Natural killer cell (primary cell): ENCODE measurements at places on chromosomes 16 and 17.

GRCh38 chr16:27495191-27495590, 54.5 kb downstream of the GTF3C1 start:
- DNase-seq: no peak

- DNase-seq: no peak
Measured at GRCh38 chr16:88886420-88886844, 20.0 kb upstream of the PABPN1L start.

GRCh38 chr17:50604513-50604912, 30.2 kb upstream of the ABCC3 start:
- DNase-seq: no peak

- DNase-seq: no peak
Measured at GRCh38 chr16:58859958-58860669, 126.0 kb upstream of the GOT2 start.

DNA sequence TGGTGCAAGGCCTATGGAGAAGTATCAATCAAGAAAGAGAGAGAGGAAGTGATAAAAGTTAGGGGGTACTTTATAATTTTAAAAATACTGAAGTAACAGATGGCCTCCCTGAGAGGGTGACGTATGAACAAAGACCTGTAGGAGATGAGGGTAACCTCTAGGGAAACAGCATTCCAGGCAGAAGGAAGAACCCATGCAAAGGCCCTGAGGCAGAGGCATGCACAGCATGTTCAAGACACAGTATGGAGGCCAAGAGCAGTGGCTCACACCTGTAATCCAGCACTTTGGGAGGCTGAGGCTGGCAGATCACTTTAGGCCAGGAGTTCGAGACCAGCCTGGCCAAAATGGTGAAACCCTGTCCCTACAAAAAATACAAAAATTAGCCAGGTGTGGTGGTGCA, 192.6 kb upstream of the AXIN2 start:
- no peak for DNase-seq

DNA sequence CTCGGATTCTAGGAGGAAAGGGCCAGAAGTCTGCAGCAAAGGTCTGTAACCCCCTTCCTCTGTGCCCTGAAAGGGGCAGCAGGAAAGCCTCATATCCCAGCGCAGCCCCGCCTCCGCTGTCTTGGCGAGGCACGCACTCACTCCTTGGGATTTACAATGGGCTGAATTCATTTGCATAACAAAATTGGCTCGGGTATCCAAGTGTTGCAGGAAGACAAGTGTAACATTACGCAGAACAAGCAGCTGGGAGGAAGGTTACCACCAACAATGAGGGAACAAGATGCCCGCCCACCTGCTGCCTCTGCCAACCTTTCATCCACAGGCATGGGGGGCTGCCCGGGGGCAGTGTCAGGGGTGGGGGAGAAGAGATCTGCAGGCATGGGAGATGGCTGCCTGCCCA, 130.4 kb downstream of the MRM1 start:
- no peak for DNase-seq

DNA sequence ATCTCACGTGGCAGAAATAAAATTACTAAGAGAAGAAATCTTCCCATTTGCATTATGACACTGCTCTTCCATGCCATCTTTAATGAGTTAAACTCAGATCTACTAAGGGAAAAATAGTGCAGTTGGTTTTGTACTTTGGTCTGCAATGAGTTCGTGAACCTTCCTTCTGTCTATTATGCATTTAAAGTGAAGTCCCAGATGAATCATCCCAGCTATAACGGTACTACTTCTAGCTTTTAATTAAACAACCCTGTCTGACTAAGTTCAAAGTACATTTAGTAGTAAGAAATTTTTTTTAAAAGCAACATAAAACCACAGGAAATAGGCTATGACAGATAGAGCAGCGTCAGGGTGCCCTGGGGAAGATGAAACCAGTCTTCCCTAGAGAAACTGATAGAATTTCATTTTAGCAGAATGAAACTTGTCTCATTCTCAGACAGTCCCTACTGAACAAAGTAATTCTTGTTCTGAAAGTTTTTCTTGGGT, 1.8 kb downstream of the TMIGD1 start:
- DNase-seq: no peak

GRCh38 chr17:8285270-8286181, 2.9 kb upstream of the RANGRF start:
- no peak for DNase-seq

DNA sequence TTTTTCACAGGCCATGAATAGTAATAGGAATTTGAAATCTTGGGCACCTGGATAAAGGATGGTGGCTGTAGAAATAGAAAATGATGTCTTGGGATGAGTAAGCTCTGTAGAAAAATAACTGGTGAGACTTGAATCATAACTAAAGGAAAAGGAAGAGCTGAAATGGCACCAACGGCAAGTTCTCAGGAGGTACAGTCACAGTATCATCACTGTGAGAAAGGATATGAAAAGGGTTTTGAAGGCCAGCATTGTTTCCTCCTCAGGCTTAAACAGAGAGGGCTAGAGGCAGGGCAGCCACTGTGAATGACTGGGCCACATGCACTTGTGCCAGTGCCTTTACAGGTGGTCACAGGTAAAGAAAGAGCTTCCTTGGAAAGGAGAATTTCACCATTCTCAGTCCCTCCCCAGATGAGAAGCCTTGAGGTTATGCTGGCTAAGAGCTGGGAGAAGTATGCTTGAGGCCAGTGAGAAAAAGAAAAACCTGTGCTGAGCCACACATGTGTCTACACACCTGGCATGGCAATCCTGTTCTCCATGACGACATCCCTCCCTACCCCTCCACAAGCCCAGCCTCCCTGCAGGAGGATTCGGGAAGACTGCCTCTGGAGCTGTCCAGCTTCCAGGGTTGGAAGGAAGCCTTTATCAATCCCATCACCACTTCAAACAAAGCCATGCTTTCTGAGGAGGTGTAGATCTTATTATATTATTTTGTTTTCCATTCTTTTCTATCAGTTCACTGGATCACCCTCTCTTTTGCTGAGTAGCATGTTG, 3.8 kb upstream of the ANKFN1 start:
- no peak for DNase-seq

DNA sequence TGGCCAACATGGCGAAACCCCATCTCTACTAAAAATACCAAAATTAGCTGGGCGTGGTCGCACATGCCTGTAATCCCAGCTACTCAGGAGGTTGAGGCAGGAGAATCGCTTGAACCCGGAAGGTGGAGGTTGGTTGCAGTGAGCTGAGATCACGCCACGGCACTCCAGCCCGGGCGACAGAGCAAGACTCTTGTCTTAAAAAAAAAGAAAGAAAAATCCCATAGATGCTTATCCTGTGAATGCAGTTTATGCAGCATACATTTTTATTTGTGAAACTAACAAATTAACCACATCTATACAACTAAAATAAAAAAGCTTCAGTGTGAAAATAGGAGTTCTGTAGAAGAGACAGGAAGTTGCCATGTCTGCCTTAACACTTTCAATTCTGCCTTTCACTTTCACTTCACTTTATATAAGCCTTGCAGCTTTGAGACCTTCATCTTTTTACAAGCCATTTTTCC, 7.1 kb downstream of the IGSF6 start:
- peak; percentile 83 for DNase-seq

- DNase-seq: no peak
Measured at GRCh38 chr17:27616414-27616813, 14.6 kb upstream of the LGALS9 start.

- DNase-seq: no peak
Measured at GRCh38 chr17:16398270-16399267, 16.8 kb upstream of the TRPV2 start.

DNA sequence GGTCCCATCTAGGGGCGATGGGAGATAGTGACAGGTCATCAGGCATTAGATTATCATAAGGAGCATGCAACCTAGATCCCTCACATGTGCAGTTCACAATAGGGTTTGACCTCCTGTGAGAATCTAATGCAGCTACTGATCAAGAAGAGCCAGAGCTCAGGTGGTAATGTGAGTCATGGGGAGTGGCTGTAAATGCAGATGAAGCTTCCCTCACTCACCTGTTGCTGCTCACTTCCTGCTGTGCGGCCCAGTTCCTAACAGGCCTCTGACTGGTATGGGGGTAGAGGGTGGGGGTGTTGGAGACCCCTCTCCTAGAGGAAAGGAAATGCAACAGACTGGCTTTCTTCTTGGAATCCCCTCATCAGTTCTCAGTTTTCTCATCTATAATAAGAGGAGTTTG, 131.4 kb downstream of the CA10 start:
- DNase-seq: no peak

- no peak for DNase-seq
Measured at GRCh38 chr17:72514321-72514861, 393.6 kb downstream of the SOX9 start.

- peak; percentile 37 for DNase-seq
Measured at GRCh38 chr16:53773150-53773846, 69.3 kb downstream of the FTO start.

DNA sequence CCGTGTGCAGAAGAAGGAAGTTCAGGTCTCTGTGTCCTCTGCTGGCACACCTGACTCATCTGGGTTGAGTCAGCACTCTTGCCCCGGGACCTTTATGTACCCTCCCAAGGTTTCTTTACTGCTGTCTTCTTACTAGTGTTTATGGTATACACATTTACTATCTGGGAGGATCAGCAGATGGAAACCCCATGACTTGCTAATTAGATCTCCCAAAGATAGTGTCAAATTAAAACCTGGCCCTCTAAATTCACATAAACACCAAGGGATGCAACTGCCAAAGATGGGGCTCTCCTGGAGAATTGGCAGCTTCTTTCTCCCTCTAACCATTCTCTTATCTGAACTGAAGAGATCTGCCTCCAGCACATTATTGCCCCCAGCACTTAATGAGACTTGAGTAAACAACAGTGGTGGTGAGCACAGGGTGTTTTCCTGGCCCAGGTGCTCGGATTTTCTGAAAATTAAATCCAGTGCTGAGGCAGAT, 718.1 kb upstream of the SOX9 start:
- no peak for DNase-seq

DNA sequence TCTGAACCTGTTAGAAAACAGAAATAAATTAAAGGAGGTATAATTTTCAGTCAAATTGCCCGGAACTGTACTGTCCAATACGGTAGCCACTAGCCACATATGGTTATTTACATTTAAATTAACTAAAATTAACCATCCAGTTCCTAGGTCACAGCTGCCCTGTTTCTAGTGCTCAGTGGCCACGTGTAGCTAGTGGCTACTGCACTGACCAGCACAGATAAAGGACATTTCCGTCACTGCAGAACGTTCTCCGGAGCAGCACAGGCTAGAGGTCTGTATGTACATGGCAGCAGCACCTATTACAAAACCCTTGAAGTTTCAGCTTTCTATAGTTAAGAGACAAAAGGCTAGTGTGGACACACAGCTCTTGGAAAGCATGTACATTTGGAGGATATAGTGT, 33.7 kb downstream of the CPSF4L start:
- DNase-seq: no peak

DNA sequence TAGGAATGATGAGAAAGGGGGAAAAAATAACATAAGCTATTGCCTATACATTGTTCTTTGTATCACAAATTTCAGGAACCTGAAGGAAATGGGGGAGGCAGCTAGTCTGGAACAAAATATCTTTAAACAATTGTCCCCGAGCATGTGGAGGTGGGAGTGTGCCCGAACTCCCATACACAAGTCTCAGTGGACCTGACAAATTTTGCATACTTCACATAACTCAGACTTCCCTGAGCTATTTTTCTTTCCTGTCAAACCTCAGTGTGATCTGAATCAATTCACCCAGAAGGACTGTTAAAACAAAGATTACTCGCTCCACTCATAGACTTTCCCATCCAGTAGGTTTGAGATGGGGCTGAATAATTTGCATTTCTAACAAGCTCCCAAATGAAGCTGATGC, 1.6 kb upstream of the XPO6 start:
- DNase-seq: no peak

DNA sequence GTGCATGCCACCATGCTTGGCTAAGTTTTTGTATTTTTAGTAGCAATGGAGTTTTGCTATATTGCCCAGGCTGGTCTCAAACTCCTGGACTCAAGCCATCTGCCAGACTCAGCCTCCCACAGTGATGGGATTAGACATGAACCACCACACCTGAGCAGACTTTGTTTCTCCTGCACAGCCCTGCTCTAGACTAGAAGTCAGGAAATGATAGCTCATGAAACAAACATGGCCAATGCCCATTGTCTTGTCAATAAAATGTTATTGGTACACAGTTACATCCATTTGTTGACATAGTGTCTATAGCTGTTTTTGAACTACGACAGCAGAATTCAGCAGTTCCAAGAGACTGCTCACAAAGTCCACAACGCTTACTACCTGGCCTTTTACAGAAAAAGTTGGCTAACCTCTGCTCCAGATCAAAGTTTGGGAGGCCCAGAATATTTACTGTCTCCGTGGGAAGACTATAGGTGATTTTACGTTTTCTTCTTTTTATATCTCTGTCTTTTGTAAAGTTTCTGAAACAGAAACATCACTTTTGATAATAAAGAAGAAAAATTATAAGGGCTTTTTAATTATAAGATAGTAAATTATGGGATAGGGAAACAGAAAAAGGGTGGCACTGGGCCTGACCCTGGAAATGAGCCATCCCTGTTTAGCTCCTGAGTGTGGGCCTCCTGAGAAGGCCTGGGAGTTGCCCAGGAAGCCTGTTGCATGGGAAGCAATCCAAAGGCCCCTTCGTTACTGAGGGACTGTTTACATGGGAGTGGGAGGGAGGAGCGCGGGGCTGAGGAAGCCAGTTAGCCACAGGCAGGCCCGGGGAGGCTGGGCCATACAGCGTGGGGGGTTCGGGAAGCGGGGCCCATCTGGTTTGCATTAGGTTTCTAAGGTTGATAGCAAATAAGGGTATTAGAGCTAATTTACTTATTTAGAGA, 201.5 kb downstream of the IRF8 start:
- no peak for DNase-seq

DNA sequence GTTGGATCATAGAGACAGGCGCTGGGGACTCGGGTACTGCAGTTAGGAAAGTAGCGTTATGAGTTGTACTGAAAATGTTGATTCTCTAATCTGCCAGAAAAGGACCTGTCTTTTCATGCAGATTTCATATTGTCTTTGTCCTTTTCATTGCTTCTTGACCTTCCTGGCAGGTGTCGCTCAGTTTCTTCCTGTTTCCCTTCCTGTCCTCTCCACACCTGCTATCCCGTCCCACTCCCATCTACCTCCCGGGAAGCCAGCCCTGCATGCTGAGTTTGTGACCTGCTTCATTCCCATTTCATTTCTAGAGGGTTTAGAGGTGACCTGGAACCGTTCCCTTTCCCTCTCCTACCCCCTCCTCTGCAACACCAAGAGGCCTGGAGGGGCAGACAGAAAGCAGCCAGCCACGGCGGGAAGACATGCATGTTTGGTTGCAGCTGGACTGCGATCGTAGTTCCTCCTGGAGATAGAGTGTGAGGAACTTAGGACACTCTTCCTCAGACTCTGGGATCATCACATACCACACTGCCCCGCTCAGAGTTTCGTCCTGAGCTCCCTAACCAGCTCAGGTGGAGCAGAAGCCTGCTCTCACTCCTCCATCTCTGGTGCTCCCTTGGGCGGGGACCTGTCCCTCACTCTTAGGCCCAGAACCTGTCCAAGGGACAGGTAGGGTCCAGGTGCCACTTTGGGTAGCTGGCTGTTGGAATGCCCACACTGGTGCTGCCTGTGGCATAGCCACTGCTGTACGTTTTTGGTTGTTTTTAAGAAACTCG, 23.9 kb upstream of the ARHGAP23 start:
- no peak for DNase-seq
